ENCODE measurements at places on chromosomes 1 and 21.
A peak's percentile ranks its signal among the peaks of the same experiment; 100 is the strongest.

DNA sequence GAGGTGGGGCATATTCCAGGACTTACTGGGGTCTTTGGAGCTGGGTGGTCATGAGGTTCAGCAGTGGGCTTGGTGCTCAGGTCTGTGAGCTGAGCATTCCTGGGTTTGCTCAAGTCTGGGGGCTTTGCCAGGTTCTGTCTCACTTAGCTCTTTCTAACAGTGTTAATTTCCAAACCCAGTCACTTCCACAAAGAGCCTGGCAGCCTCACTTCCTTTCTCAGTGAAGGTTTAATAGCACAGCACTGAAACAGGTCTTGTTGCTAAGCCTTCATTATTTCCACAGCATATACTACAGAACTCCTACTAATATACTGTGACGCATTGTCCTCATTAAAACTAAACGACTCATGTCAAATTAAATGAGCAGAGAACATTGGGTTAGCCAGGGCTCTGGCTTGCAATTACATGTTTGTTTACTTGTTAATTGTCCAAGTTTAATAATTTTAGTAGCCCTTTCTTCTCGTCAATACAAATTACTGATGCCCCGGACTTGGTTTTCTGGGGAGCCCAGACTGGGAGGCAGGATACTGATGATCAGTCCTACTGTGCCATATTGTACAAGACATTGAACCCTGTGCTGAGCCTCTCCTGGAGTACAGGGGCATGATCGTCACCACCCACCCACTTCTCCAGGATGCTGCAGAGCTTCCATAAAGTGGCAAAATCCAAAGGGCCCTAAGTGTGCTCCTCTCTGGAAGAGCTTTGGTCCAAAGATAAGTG is 170.7 kb downstream of the IER5 start:
- no peak for DNase-seq

GRCh38 chr1:37731312-37732019 is 33.5 kb downstream of the EPHA10 start:
- DNase-seq = no peak

- DNase-seq = no peak
Measured at GRCh38 chr1:43067977-43068751, 103.9 kb downstream of the EBNA1BP2 start.

GRCh38 chr1:230077436-230078213 is 10.6 kb downstream of the GALNT2 start:
- no peak for DNase-seq

GRCh38 chr1:197814306-197814705 is 39.0 kb upstream of the DENND1B start:
- no peak for DNase-seq

- DNase-seq = no peak
Measured at GRCh38 chr1:230503726-230504125, 77.6 kb upstream of the PGBD5 start.

GRCh38 chr1:19066874-19067181 is 110.4 kb upstream of the IFFO2 start:
- no peak for DNase-seq

- no peak for DNase-seq
Measured at GRCh38 chr1:150748878-150749719, 16.5 kb downstream of the CTSS start.

GRCh38 chr1:91696321-91696720 is 189.6 kb downstream of the TGFBR3 start:
- DNase-seq = no peak

DNA sequence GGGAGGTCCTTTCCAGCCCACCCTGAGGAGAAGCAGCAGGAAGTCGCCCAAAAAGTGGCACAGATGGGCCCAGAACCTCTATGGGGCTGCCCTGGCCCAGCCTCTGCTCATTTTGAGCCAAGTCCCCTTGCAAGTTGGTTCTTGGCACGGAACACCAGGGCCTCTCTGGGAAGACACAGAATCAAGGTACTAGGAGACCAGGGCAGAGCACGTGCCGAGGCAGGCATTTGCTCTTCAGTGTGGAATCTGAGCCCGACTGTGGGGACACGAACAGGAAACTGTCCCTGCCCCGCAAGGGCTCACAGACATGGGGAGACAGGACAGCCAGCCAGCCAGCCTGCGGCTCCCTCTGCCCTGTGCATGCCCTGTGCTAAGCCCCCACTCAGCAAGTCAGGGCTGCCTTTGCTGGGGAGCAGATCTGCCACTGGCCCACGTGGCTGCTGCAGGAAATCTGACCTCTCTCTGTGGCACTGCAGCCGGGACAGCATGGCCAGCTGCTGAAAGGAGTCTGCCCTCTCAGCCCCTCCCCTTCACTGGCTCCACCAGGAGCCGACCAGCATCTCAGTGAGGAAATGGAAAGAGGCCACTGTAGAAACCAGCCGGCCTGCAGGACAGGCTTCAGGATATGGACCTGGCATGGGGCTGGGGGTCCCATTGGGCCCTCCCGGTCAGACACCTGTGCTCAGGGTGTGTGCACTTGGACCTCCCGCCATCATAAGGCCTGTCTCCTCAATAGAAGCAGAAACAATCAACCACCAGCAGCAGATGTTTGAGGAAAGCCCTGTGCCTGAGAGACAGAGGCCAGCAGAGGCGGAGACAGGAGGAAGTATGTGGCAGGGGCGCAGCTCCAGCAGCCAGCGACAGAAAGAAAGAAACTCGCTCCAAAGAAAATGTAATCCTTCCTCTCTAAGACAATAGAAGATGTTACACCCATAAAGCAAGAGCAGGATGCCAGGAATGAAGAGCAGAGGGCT is 3.7 kb downstream of the ARHGEF16 start:
- no peak for DNase-seq

- DNase-seq = no peak
Measured at GRCh38 chr1:245322673-245323072, 167.9 kb downstream of the KIF26B start.

- DNase-seq = no peak
Measured at GRCh38 chr1:157277281-157277680, 139.1 kb upstream of the ETV3 start.

GRCh38 chr1:50295566-50295965 is 127.7 kb downstream of the DMRTA2 start:
- DNase-seq = no peak

DNA sequence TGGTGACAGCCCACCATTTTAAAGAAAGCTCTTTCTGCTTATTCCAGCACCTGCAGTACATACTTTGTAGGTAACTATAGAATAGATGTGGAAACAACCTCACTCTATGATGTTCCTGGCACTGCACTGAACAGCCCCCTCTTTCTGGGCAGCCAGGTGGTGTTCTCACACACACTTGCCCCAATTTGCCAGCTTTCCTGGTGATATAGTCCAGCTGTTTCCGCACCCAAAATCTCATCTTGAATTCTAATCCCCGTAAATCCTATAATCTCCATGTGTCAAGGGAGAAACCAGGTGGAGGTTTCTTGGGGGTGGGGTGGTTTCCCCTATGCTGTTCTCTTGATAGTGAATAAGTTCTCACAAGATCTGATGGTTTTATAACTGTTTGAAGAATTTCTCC is 102.2 kb downstream of the FCRL5 start:
- DNase-seq = no peak

DNA sequence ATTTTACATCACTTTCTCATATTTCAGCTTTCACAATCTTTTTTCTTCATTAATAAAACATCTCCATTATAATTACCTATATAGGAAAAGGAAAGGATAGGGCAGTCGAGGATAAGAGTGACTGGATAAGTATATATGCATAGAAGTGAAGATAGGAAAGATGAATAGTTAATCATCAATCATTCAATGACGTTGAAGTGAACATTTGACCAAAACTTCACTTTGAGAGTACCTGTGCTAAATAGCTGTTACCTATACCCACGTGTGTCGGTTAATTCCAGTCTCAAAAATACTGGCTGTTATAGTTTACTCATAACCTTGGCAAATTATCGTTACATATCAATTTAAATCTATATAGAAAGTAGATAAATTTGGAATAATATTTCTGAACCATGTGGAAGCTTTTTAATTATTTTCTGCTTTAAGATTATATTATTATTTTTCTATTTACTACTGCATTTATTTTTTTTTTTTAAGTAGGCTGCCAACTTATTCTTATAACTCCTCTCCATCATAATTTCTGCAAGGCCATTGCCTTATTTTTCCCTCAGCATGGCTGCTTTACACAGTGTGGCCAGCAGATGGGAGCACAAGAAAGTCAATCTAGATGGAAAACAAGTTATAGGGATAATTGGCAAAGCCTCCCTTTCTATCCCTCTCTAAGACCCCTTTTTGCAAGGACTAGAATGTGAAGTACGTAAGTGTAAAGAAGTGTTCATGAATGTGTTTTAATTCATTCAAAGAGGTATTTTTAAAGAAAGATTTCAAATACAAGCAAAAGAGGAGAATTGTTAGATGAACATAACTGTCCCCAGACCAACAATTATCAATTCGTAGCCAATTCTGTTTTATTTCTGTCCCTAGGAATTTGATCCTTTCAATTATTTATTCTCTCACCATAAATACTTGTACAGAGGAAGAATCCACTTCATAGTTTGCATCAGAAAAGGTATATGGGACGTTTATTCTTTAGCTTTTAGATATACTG is 290.4 kb downstream of the KCNT2 start:
- DNase-seq = no peak

DNA sequence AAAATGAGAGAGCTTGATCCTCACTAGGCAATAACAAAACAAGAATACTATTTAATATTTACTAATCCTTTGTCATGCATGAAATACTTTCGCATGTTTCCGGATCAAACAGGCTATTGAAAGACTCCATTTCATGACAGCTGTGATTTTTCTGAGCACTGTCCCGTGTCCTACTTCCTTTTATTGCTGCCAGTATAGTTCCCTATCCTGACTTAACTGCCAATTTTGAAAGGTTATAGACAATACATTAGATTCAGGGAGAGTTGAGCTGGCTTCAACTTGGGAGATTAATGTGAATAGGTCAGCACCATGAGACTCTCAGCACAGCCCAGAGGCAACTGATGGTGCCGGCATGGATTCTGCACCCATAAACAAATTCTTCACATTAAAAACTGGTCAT is 225.8 kb downstream of the VAV3 start:
- no peak for DNase-seq

- DNase-seq = no peak
Measured at GRCh38 chr1:61967750-61968149, 225.5 kb downstream of the PATJ start.

DNA sequence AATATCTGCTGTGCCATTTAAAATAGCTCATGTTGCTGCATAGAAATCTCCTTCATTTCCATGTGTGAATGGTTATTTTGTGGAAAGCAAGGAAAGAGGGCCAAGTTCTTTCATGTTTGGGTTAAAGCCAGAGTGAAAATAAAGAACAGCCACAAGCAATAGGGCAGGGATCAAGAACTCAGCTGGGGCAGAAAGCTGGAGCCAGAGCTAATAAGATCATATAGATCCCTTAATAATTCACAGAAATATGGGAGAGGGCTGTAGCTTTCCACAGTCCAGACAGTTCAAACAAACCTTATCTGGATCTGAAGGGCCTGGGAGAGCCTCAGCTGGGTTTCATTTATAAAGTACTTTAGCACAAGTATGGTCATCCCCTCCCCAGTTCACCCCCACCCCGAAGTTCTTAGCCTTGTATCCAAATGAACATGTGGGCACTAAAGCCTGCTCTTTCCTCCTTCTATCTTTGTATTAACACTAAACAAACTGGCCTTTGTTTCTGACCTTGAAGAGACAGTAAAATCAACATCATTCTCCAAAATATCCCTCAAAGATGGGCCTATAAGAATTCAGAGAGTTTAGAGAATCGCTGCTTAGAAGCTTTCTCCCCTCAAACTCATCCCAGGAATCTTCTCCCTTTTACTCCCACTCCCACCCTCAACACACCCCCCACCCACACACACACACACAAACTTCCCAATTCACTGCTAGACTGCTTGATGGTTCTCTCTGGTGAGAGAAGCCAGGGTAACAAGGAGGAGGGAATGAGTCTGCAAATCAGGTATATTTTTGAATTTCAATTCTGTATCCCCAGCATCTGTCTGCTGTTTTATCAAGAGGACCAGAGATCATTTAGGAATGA is 41.7 kb downstream of the UTP25 start:
- DNase-seq = no peak

GRCh38 chr1:92599184-92599583 is 112.5 kb upstream of the GFI1 start:
- DNase-seq = no peak

GRCh38 chr1:204293605-204294337 is 66.0 kb downstream of the PLEKHA6 start:
- DNase-seq = no peak

DNA sequence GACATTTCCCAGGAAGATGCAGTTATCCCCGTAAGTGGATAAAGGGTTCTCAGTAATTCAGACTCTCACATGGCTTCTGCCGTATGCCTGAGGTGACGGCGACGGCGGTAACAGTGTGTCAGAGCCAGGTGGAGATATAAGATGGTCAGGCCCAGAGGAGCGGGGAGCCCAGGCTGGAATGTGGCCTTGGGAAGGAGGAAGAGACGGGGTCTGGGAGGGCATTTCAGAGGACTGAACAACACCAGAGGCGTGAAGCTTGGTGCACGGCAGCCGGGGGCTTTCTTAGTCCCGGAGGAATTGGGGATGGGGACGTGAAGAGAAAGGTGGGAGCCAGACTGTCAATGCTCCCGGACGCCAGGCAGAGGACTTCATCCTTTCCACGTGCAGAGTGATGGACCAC is 1.0 kb downstream of the RER1 start:
- no peak for DNase-seq

- DNase-seq = peak; percentile 17
Measured at GRCh38 chr1:64686828-64687724, 57.8 kb upstream of the RAVER2 start.

- DNase-seq = no peak
Measured at GRCh38 chr21:25791319-25791718, 56.5 kb downstream of the GABPA start.

- DNase-seq = no peak
Measured at GRCh38 chr1:215728169-215728568, 161.1 kb downstream of the KCTD3 start.

- DNase-seq = peak; percentile 78
Measured at GRCh38 chr1:203287109-203287893, 18.0 kb upstream of the BTG2 start.

- no peak for DNase-seq
Measured at GRCh38 chr1:99850459-99851291, 514 bp downstream of the AGL start.

- DNase-seq = no peak
Measured at GRCh38 chr1:14415396-14415795, 183.1 kb upstream of the KAZN start.

- DNase-seq = peak; percentile 93
Measured at GRCh38 chr1:40862008-40862863, at the start of gene CITED4. Gene CITED4 (minus strand): TSS chr1:40862363. CDS start chr1:40862127, 236 bp downstream.

- no peak for DNase-seq
Measured at GRCh38 chr1:156760092-156760795, 7.1 kb upstream of the PRCC start.

- DNase-seq = no peak
Measured at GRCh38 chr1:228287541-228288425, 79.9 kb downstream of the OBSCN start.

GRCh38 chr1:61490924-61491323 is 234.0 kb downstream of the TM2D1 start:
- no peak for DNase-seq
